Stimulated activated CD4-positive, alpha-beta T cell treated with anti-CD3 and anti-CD28 coated beads, Interleukin-15, amount 100 ng/mL, for 1 hour (primary cell): ENCODE measurements at places on chromosomes 1 and 21.

- DNase-seq = no peak
Measured at GRCh38 chr1:92543131-92544055, 56.7 kb upstream of the GFI1 start.

DNA sequence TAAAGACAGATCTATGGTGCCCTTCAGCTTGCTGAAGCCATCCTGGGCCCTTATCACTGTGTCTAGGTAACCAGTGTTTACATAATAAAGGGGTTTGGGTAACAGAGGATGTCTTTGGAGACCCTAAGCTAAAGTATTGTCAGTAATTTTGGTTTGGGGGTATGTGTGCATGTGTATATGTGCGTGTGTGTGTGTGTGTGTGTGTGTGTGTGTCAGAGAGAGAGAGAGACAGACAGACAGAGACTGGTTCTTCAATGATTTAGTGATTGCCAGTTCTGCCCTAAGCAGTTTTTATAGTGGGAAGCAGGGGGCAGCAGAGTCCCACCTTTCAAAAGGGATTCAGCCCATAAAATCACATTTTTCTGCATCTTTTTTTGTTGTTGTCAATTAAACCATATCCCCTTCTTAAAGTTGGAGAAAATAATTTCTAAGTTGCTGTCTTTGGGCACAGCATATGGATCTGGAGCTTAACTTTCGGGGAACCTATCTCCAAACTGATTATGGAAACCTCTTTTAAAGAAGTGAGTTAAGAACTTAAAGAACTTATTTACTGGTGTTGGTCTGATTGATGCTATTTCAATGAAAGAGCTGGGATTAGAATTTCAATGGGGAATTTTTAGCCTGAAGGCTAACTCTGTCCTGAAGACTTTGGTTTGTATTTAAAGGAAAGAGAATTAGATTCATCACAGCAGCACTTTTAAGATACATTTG, 51.1 kb downstream of the ZNF326 start:
- DNase-seq = no peak

GRCh38 chr1:180934563-180934962, 21.9 kb downstream of the KIAA1614 start:
- no peak for DNase-seq

GRCh38 chr1:159162516-159163265, 8.7 kb upstream of the CADM3 start:
- no peak for DNase-seq

- no peak for DNase-seq
Measured at GRCh38 chr1:185049670-185050069, 4.3 kb downstream of the RNF2 start.

DNA sequence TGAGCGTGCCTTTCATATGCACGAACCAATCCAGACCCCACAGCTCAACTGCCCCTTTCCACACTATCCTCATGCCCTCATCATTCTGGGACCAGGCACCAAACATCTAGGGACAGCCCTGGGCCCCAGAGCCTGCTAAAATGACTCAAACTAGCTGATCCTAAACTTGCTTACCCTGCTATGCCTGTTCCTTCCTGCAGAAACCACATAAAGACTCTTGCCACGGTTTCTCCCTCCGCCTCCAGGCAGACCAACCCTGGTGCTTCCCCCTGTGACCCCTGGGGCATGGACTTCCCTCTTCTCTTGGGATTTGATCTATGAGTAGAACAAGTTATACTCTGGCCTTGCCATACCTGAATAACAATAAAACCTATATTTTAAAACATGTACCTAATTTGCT, 138.0 kb upstream of the CD34 start:
- DNase-seq = no peak

GRCh38 chr1:29893806-29894205, 657.5 kb downstream of the PTPRU start:
- no peak for DNase-seq

GRCh38 chr1:145782272-145783099, 41.4 kb downstream of the RNF115 start:
- no peak for DNase-seq

DNA sequence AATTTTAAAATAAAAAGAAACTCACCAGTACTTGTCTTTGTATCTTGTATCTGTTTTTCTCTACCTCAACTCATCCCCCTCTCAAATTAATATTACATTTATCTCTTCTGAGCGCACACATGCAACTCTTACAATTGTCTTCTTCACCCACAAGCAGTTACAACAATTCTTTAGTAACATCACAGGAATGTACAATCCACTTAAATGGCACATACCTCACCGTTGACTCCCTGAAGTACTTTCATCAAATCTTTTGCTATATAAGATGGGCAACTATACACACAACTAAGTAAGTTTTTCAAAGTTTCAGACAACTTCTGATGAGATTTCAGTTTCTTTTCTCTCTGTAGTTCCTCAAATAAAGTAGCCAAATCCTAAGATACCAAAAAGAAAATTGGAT, 28.3 kb downstream of the HEATR1 start:
- no peak for DNase-seq

GRCh38 chr21:33024201-33025103, 1.3 kb upstream of the OLIG2 start:
- DNase-seq = no peak

DNA sequence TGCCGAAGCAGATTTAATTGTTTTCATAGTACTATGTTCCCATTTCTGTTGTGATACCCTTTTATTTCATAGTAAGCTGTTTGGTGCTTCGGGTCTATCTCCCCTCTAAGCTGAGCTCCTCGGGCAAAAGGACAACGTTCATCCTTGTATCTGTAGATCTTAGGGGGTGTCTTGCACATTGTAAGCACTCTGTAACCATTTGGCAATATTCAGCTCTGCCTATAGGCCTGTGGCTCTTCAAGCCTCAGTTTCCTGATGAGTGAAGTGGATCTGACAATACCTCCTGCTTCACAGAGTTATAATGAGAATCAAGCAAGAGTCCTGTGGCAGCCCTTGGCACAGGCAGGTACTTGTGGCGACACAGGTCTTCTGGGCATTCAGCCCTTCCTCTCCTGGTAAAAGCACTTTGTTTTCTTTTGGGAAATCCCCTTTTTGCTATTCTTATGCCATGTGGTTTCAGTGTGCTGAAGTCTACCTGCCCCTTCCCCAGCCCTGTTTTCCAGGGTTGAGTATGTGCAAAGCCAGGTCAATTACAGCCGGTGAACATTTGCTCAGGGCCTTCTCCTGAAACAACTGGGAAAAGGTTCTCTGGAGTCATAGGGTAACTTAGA, 8.5 kb upstream of the EXO1 start:
- no peak for DNase-seq

GRCh38 chr1:222064388-222065211, 322.7 kb upstream of the DUSP10 start:
- DNase-seq = no peak

GRCh38 chr21:17540530-17540929, 27.7 kb downstream of the CXADR start:
- no peak for DNase-seq

- DNase-seq = no peak
Measured at GRCh38 chr1:225596736-225597135, 56.2 kb downstream of the ENAH start.

- DNase-seq = no peak
Measured at GRCh38 chr1:114499478-114499877, 11.5 kb downstream of the TRIM33 start.

DNA sequence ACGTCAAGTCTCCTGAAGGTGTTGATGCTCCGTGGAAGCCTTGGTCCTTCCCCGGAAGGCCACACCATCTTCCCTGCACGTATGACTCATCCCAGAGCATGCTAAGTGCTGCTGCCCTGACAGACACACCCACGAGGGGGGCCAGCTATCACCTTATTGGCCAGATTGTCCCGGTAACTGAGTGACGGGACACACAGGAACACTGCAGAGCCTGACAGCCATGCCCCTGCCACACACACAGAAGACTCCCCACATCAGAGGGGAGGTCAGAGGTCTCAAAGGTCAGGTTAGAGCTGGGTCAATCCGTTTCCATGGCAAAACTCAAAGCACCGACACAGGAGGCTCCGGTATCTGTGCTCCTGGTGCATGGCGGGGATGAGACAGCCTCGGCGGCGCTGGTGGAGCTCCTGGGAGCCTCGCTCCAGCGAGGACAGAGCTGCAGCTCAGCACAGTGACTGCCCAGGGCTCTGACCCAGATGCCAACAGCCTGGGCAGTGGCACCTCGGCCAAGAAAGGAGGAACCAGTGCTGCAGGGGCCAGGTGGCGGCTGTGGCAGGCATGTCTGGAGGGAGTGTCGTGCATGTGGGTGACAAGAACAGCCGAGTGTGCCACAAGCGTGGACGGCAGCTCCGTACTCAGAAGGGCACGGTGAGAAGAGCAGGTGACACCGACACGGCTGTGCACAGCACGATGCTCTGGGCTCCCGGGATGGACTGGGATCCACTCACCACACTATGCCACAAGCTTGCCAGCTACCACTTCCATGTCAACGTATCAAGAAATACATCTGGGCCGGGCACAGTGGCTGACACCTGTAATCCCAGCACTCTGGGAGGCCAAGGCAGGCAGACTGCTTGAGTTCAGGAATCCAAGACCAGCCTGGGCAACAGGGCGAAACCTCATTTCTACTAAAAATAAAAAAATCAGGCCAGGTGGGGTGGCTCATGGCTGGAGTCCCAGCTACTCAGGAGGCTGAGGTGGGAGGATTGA, 14.8 kb upstream of the TMEM240 start:
- no peak for DNase-seq

GRCh38 chr1:18529714-18530113, 49.0 kb downstream of the KLHDC7A start:
- DNase-seq = no peak

GRCh38 chr1:98051065-98051675, 130.3 kb upstream of the DPYD start:
- peak; percentile 45 for DNase-seq
